ELF-1 (cell line): ENCODE measurements at places on chromosomes 2 and 18.

- DNase-seq, result no peak
Observed at GRCh38 chr18:75036917-75037688, 171.8 kb downstream of the PTGR3 start.

DNA sequence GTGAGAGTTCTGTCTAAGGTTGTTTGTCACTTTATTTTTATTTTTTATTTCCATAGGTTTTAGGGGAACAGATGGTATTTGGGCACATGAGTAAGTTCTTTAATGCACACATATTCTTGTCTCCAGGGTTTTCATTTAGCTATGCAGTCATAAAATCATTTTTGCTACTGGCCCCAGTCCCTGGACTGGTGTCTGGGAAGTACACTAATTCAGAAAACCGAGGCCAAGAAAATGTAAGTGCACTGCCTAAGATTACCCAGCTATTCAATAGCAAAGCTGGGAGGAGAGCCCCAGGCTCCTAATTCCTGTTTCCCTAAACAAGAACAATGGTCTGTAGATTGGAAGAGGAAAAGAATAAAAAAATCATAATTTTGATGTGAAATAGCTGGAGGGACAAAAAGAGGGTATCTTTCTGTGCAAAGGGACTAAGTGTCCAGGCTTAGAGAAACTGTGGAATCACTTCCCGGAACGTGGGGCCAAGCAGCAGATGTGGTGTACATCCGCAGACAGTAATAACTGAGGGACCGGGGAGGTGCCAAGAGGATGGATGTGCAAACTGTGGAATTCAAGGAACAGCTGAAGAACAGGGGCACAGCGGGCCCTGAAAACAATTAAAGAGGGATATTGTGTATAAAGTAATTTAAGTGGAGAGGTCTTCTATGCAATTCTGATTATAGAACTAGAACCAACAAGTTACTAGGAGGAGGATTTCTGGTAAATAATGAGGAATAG, 236.3 kb downstream of the ACKR3 start:
- no peak for DNase-seq

DNA sequence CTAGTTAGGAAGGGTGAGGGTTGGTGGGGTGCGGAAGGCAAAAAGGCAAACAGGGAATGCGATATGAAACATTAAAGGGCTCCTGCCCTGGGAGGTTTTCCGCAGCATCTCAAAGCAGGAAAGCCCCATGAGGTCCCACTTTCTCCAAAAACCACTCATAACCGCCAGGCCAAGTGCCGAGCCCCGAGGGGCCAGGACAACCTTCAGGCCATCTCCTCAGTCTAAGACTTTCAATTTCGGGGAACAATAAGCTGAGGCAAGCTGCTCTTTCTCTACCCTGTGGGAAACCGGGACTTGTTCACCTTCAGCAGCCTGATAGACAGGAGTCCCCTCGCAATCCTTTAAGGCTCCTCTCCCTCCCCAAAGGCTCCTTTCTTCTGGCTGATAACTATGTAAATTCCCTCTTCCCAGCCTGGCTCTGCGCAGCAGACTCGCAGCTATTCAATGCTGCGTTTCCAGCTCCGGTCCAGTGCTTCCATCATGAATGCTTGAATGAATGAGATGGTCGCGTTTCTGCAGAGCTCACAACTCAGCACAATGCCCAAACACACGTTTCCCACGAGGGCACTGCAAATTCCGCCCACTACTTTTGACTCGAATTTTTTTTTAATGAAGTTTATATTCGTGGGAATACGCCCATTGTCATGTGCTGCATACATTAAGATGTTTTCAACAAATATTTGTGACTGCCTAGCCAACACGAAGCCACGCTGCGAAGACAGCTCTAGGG, 1.4 kb downstream of the LAMA1 start:
- DNase-seq, result peak; percentile 73

DNA sequence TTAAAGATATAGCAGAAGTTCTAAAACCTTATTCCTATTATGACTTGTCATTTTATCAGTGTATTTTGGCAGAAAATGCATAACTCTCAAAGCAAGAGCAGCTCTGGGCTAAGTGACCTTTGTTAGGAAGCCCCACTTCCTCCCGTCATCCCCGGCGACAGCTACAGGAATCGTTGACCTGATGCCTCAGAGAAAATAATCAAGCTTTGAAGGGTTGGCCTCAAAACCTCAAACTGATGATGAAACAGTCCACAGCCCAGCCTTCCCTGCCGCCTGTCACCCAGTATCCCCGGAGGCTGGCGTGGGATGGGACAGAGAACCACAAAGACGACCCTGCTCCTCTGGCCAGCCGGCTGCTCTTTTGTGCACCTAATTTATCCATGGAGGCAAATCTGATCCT, 65.3 kb downstream of the KCNF1 start:
- peak; percentile 30 for DNase-seq

DNA sequence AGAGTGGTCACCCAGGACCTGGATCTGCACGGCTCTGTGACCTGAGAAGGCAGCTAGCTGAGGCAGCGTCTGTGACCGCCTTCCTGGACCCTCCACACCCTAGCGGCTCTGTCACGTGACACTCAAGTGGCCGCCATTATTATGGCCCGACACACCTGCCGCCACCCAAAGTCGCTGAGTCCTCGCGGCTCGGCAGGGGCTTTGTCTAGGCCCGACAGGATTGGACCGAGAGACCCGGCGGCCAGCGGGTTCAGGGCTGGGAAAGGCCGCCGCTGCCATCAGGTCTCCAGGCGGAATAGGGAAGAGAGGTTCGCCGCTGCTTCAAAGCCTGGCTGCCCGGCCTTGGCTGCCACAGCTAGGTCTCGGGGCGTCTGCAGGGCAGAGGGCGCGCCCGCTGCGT, 1162.5 kb upstream of the LRRTM1 start:
- no peak for DNase-seq
